Cerebellum (tissue), 4 donors: ENCODE measurements at places on chromosomes 16 and 17. TPM values are rescaled to one million over a fixed set of nuclear protein-coding genes. Genes with fewer than 3 reads are reported as not detected.

DNA sequence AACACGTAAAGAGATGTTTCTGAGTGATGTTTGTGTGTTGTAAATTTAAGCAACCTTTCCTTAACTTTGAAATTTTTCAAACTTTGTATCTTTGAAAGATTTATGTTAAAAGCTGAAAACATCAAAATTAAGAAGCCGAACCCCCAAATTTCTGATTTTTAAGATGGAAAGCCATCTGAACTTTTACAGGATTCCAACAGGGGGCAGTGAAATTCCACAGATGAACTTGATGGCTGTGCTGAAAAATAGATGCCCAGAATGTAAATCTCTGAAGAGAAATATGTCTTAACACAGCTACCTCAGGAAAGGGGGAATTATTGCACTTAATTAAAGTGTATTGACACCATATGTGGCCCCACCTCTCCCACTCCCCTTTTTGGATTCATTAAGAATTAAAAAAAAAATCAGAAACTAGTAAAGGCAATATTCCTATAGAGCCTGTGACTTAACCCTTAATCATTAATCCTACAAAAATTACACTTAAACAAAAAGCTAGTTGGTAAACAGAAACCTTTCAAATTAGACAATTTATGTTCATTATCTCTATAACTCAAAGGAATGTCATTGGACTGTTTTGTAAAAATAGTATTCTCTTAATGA, 597.9 kb downstream of the KCNJ2 start:
- peak; percentile 7 for DNase-seq

DNA sequence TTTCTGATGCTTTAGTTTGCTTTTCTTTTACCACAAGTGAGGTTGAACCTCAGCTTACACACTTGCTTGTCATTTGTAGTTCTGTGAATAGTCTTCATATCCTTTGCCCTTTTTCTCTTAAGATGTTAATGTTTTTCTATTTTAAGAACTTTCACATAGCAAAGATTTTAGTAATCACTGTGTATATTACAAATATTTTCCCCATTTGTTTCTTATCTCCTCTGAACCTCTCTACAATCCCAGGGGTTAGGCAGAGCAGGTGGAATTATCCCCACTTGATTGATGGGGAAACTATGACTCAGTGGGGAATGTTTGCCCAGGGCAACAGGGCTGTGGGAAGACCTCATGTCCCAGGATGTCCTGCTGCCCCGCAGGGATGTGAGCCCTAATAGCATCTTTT, 11.7 kb upstream of the MYH3 start:
- DNase-seq, result no peak

GRCh38 chr17:55687037-55687436, 35.6 kb downstream of the TMEM100 start:
- no peak for DNase-seq

DNA sequence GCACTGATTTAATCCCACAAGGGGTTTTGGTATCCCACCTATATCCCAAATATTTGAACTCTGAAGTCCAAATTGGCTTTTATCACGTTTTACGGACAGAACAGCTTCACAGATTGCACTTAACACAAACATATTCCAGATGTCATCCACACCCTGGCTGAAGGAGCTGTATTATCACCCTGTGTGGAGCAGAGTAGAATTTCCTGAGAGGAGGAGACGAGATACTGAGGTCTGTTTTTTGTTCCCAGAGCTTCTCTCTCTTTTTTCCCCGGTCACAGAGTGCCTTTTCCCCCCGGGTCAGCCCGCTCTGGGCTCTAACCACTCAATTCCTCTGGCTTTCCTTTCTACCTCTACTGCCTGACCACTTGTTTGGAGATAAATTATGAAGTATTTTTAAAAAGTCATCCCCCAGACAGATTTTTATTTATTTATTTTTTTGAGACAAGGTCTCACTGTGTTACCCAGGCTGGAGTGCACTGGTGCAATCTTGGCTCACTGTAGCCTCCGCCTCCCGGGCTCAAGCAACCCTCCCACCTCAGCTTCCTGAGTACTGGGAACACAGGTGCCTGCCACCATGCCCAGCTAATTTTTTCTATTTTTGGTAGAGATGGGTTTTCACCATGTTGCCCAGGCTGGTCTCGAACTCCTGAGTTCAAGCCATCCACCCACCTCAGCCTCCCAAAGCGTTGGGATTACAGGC, 30.7 kb downstream of the DNAH2 start:
- no peak for DNase-seq

The SLC5A2 gene
- total RNA-seq, result 1.1 TPM

GRCh38 chr17:81022344-81022676, 12.6 kb upstream of the BAIAP2 start:
- DNase-seq, result no peak

The ZNF785 gene
- 23.8 TPM for total RNA-seq

- no peak for DNase-seq
Observed at GRCh38 chr17:40122136-40122998, 596 bp downstream of the MSL1 start.

DNA sequence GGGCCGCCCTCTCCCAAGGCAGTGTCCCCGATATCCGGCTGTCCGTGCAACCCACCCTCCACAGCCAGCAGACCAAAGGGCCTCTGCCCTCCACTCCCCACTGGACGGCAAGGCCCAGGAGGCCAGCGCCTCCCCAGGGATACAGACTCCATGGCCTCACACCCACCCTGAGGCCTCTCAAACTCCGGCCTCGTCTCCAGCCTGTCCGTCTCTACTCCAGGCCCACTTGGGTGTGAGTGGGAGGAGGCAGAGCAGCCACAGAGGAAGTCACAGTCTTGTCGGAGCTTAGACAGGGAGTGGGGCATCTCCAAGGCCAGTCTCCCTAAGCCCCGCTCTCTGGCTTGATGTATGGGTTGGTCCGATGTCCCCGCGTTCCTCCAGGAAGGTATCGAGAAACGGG, 73.3 kb downstream of the SRCIN1 start:
- no peak for DNase-seq

GRCh38 chr17:63249256-63250004, 196.7 kb downstream of the CYB561 start:
- DNase-seq, result no peak

DNA sequence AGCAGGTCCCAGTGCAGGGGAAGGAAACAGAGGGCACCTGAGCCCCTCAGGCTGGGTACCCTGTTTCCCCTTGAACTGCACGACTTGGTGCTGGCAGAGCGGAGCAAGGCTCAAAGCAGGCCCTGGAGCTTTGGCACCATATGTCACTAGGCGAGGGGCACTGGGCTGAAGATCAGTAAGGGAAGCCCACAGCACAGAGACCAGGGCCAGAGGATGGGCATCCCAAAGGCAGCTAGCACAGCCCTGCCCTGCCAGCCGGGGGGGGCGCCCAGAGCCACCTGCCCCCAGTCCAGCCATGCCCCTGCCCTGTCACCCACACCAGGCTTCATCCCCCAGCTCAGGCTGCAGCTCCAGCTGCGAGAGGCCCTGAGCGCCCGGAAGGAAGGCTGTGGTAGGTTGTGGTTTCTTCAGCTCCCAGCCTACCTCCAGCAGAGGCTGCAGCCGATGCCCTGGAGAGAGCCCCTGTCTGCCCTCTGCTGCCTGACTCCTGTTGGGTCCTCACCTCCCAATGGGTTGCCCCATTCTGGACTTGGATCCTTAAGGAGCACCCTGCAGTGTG, 10.9 kb downstream of the NHERF1 start:
- no peak for DNase-seq

GRCh38 chr16:78098595-78099270, 721 bp upstream of the WWOX start:
- DNase-seq, result peak; percentile 12

The DOC2A gene
- total RNA-seq, result 6.2 TPM

The OTOA gene
- 0.36 TPM for total RNA-seq

GRCh38 chr16:77574867-77575624, 140.2 kb upstream of the ADAMTS18 start:
- DNase-seq, result no peak

The HS3ST3A1 gene
- 2.0 TPM for total RNA-seq

The HSD11B2 gene
- total RNA-seq, result 11.4 TPM
